Dorsolateral prefrontal cortex (tissue), 122 donors: ENCODE measurements at places on chromosomes 4 and X.

GRCh38 chrX:54194982-54195588 lies 12.0 kb upstream of the FAM120C start:
- no peak for DNase-seq

- DNase-seq, result no peak
Measured at GRCh38 chr4:2940267-2941137, 22.7 kb downstream of the NOP14 start.

DNA sequence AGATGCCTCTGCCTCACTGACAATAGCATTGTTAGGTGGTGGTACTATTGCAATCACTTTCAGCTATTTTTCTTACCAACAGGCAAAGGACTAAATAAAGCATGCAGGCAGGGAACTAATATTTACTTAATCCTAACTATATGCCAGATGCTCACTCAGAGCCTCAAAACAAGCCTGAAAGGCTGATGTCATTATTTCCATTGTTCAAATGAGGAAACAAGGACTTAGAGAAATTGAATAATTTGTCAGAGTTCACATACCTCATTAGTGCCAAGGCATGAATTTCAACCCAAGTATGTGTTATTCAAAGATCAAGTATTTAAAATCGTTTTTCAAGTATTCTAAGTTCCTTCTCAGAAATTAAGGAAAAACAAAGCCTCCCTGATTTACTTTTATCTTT lies 374.9 kb upstream of the TECRL start:
- no peak for DNase-seq

DNA sequence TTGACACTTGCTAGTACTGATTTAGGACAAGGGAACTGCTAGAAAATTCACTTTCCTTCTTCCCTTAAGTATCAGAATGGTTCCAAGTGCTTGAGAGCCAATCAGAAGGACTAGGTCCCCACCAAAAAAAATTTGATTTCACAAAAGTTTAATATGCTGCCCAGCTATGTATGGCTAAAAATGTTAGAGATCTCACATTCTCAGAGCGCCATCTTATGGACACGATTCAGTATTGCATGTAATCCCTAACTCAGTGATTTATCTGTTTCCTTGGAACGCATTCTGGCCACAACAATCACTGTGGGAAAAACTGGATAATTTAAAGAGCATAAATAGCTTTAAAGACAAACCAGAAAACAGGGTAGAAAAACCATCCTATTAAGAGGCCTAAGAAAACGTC lies 255.1 kb upstream of the GPC4 start:
- DNase-seq, result no peak

DNA sequence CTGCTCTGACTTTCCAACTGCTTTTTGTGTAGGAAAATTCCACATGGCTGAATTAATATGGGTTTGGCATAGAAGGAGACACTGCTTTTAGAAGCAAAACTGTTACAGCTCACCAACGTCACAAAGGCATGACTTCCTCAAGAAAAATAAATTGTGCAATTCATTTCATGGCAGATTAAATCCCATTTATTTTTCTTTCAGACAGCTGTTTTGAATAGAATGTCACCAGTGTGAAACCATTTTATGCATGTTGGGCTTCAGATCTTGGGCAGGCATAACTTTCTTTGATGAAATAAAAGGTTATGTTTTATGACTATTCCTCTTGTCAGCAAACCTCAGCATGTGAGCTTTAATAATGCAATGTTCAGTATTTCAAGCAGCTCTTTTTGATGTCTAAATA lies 542.8 kb downstream of the GALNTL6 start:
- no peak for DNase-seq

DNA sequence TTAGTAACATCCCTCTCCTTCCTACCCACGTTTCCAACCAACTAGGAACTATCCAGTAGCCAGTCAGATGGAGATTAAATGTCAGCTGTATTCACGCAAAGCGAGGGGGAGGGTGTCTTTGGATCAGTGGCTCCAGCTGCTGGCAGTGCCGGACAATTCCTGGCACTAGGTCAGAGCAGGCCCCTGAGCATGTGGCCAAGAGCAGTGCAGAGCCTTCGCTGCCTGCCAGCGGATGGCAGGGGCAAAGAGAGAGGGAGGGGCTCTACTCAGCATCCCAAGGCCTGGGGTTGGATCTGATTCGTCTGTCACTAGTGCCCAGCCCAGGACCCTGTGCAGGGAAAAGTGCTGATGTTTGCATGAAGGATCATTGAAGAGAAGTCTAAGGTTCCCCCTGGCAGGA lies 28.7 kb upstream of the JAKMIP1 start:
- DNase-seq, result peak; percentile 67

DNA sequence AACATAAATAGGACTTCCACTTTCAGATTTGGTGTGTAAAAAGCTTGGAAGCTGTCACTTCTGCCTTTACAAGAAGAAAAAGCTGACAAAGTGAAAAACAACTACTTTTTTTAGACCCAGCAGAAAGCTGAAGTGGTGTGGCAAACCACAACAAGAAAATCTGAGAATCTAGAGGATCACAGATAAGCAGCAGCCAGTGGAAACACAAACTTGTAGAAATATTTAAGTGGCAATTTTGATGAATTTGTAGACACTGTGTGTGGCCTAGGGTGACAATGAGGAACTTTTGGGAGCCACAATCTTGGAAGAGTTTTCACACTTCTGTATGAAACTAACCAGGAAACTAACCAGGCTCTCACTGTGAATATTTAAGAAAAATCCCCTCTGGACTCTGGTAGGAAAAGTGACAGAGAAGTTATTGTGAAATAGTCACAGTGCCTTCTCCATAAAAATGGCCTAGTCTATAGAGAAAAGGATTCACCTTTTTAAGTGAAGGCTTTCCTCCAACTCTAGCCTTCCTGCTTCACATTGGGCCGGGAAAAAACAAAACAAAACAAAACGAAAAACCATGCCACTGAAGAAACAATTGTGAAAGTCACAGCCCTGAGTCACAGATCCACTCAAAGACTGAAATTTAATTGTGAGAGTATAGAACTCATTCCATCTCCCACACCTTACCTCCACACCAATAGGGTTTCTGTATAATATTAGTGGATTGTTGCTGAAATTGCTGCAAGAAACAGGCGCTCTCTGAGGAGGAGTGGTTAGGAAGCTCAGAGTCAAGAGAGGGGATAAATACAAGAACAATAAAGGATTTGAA lies 26.7 kb upstream of the GUCY1A1 start:
- no peak for DNase-seq
